HuH-7 (cell line): ENCODE measurements at places on chromosomes 6 and 20.

- DNase-seq = no peak
Observed at GRCh38 chr20:33054791-33055190, 1.1 kb downstream of the BPIFB3 start.

- no peak for DNase-seq
Observed at GRCh38 chr6:27478141-27478705, 5.3 kb upstream of the ZNF184 start.

DNA sequence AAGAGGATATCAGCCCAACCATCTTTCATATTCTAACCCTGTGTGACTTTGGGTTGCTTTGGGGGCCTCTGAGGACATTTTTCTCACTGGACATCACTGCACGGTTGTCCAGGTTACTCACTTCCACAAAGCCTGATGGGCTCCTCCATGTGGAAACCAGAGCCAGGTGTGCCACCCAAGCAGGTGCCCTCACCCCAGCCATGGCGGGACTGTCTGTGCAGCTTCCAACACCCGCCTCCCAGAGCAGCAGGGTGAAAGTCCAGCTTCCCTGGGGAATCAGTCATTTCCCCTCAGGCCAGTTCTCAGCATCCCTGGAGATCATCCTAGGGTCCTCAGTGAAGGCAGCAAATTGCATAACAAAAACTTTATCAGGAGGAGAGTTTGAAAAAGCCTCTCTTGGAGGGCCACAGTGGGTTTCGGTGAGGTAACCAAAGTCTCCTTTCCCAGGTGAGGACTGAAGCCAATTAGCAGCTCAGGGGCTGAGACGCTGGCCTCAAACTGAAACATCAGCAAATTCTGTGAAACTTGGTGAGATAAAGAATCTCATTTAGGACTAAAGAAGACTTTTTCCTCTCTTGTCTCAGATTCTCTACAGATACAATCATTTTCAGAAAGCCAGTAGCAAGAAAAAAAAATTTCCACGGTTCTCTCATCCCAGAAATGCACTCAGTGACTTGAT, 289.6 kb upstream of the CDH4 start:
- DNase-seq = no peak

- DNase-seq = no peak
Observed at GRCh38 chr6:126797981-126798380, 320.5 kb upstream of the RSPO3 start.

DNA sequence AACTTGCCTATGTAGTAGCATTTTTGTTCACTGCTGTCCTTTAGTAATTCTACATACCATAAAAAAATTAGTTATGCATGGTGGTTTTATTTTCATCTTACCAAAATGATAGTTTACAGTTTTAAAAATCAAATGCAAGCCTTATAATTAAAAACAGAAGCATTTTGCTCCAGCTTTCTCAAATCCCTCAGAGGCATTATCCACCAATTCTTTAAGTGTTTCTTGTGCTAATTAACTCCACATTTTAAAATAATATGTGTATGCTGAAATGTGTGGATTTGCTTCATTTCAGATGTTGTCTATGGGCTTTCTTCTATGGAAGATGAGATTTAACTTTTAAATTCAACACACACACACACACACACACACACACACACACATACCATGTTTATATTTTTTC, 49.3 kb downstream of the PCSK2 start:
- no peak for DNase-seq

- DNase-seq = no peak
Observed at GRCh38 chr6:161439093-161439492, 165.2 kb upstream of the AGPAT4 start.

DNA sequence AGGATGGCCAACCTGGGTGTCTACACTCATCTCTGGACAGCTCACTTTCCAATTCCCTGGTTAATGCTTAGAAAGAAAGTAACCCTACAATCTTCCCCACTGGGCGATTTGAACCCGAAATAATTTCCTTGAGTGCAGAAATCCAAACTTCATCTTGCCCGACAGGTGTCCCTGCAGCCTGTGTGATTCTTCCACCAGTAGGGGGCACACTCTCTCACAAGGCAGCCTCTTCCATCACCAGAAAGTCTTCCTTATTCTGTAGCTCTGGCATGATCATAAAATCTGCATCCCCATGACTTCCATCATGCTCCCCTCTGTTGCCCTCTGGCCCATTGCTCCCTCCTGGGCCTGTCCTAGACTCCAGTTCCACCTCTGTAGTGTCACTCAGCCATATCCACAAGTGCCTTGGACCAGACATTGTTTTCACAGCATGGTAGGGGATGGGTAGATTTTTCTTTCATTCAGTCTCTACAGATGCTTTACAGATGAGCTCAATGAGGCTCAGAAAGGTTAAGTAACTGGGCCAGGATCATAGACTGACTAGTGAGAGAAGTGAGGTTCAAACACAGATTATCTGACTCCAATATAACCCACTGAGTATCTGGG, 170.4 kb upstream of the SPTLC3 start:
- DNase-seq = peak; percentile 10
